ENCODE measurements at places on chromosomes 5 and 9.

DNA sequence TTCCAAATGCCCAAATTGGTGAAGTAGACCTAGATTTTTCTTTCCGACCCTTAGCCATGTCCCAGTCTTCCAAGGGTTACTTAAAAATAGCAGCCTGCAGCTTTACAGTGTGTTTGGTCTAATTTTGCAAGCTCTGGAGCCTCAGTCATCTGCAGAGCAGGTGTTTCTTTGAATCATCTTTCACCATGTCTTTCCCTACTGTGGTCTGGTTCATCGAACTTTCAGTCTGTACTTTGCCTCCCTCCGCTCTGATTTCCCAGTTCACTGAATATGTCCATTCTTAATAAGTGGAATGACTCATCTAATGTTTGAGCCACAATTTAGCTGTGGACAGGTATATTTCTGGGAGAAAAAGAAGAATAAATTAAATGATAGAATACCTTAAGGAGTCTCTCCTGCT is 1060.7 kb downstream of the EFNA5 start:
- DNase-seq: no peak

DNA sequence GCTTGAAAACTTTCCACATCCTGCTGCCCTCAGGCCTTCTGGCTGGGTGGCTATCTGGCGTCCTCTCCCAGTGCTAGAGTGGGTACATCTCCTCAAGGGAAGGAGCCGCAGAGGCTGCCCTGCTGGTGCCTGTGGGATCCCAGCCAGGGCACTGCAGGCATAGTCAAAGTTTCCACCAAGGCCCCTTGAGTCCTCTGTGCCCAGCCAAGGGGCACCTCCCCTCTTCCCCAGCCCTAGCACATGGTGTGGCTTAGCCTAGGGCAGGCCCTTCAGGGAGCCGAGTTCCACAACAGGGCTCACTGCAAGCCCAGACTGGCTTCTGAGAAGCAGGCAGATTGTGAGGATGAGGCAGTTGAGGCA is 103.2 kb downstream of the RGS3 start:
- no peak for DNase-seq

DNA sequence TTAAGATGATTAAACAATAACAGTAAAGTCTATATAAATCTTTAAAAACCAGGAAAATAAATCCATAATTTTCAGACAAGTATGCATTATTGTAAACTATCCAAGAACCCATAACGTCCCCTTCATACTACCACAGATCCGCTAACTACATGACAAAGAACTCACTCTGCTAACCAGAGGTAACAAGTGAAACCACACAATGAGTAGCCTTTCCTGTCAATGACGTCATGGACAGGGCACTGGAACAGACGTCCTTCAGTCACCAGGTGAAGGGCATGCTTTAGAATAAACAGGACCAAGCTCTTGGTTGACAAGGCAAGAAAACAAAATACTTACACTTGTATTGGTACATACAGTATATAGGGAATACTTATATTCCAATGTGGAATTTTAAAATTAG is 45.2 kb downstream of the RNF130 start:
- no peak for DNase-seq

- DNase-seq: no peak
Observed at GRCh38 chr5:2586016-2586715, 165.3 kb downstream of the IRX2 start.

Measured in stimulated activated CD4-positive, alpha-beta T cell treated with anti-CD3 and anti-CD28 coated beads, TNF-alpha, amount 100 ng/mL, for 4 hours (primary cell).